ENCODE measurements at places on chromosomes 2 and 18.

- DNase-seq = no peak
These were observed 163.8 kb upstream of the MEX3C start for GRCh38 chr18:51361130-51361860.

- DNase-seq = peak; percentile 47
These were observed 4.4 kb downstream of the ACTR3 start for GRCh38 chr2:113894156-113894743.

- no peak for DNase-seq
These were observed 126.1 kb upstream of the SNTG2 start for GRCh38 chr2:824524-824923.

DNA sequence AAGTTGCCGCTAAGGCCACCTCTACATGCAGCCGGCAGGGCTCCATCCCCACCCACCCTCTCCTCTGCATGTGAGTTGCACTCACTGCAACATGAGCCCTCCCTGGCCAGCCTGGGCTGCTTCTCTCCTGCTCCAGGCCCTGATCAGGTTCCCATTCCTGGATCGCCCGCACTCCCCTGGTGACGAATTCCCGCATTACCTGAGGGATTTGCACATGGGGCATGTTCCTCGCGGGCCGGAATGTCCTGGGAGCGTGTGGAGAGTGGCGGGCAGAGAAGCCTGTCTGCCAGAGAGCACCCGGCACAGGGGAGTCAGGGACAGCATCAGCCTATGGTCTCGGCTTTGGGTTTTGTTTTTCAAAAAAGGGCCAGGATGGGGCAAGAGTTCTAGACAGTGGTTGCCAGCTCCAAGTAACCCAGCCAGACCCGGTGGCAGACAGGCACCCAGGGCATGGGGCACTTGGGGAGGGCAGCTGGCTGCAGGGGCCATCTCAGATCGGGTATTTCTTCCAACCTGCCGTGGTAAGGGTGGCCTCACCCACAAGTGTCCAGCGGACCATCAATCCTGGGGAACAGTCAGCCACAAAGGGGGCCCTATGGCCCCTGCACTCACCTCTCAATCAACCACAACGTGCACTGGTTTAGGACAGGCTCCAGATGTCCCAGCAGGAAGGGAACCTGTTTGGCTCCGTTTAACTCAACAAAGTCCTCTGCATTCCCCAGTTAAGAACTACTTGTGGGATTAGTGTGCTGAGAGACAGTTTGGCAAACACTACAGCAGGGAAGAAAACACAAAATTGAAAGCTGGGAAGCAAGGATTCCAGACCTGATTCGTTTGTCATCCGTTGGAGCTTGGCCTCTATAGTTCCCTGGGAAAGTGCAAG is 187.7 kb downstream of the SMAD7 start:
- no peak for DNase-seq

DNA sequence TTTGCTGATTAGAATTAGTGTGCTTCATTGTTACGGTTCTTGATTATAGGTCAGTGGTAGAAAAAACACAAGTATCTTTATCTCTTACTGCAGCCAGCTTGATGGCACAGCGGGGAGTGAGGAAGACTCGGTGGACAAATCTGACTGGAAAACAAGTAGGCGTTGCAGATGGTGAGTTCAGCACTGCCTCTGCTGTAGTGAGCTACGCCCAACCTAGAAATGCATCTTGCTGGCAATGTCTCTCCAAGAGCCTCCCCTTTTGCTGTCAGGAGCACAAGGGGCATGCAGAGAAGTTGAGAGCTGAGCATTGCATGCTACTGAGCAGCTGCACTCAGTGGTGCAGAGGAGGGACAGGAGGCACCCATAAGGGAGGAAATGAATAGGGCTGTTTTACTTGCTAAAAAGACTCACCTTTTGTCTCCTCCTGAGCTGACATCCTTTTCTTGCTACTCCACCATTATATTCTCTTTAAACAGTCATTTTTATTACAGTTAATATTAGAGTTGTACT is 977.3 kb upstream of the ACVR2A start:
- DNase-seq = no peak

GRCh38 chr2:181152226-181152625 is 171.8 kb downstream of the UBE2E3 start:
- DNase-seq = peak; percentile 23

GRCh38 chr2:21257621-21258020 is 133.9 kb downstream of the TDRD15 start:
- no peak for DNase-seq

DNA sequence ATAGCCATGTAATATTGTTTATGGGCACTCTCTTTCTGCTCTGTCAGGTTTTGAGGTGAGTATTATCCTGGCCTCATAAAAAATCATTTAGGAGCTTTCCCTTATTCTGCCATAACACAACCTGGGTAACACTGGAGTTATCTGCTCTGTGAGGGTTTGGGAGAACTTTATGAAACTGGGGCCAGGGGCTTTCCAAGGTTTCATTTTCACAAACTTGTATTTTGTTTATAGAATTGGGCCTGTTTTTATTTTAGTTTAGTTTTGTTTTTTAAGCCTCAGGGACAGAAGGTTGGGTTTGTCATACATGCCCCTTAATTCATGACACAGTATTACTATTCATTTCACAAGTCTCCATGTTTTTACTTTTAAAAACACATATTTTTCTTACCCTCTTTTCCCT is 83.5 kb downstream of the IRS1 start:
- no peak for DNase-seq

GRCh38 chr2:135144343-135144742 is 92.3 kb downstream of the RAB3GAP1 start:
- DNase-seq = no peak

GRCh38 chr2:231717281-231718171 is 9.2 kb downstream of the PTMA start:
- no peak for DNase-seq

Measured in AG04449 (cell line).